ENCODE measurements at places on chromosomes 7 and 10. TPM values are rescaled to one million over a fixed set of nuclear protein-coding genes. Genes with fewer than 3 reads are reported as not detected.

Gene SFTPA1
- not detected for total RNA-seq

Gene TUBB8
- total RNA-seq = not detected

Gene VIPR2
- not detected for total RNA-seq

Gene FAM200A
- 3.6 TPM for total RNA-seq

Gene PNLIP
- total RNA-seq = not detected

Gene PNLIPRP1
- total RNA-seq = not detected

Gene POLR2J3
- total RNA-seq = 13.5 TPM

Gene ACTR3C
- not detected for total RNA-seq

Gene ZNF503
- total RNA-seq = 31.3 TPM

Gene IL2RA
- not detected for total RNA-seq

Measured in cardiac ventricle fibroblast (primary cell).